ENCODE measurements at places on chromosomes 4 and X.

DNA sequence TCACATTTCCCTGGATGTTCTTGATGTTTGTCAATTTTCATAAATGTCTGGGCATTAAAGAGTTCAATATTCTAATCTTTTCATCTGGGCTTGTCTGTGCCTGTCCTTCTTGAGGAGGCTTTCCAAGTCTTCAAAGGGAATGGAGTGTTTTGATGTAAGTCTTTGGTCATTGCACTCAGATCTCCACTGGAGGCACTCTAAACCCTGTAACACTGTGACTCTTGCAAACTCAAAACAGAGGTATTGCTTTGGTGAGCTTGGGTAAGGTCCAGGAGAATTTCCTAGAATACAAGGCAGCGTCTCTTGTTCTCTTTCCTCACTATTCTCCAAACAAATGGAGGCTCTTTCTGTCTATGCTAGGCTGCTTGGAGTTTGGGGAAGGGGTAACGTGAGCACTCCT is 1118.1 kb upstream of the PABPC4L start:
- no peak for DNase-seq

- no peak for DNase-seq
These were observed 139.4 kb upstream of the BOD1L1 start for GRCh38 chr4:13766761-13767540.

DNA sequence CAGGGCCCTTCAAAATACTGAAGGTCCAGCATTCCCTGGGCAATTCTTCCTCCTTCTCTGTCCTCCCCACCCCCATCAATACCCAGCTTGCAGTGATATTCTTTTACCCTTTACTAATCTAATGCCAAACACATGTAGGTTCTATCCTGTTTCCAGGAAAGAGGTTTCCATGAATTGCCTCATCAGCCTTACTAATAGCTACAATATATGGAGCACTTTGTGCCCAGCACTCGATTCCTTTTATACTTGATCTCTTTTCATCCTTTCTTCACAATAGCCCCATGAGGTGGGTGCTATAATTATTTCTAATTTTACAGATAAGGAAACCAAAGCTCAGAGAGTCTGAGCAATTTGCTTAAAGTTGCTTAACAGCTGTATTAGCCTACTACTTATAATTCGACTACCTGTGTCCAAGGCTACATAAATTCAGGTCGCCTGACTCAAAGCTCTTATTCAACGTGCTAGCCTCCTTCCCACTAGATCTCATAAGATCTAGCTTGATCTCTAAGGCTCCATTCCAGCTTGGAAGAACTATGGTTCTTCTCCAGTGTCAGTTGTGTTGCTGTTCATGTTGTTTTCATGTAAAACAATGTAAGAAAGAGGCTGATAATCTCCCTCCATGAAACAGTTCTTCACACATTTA is 229.6 kb upstream of the PGRMC2 start:
- no peak for DNase-seq

- DNase-seq = no peak
These were observed 103.6 kb downstream of the AREG start for GRCh38 chr4:74548561-74548960.

GRCh38 chr4:118915468-118915867 is 26.8 kb downstream of the SYNPO2 start:
- no peak for DNase-seq

DNA sequence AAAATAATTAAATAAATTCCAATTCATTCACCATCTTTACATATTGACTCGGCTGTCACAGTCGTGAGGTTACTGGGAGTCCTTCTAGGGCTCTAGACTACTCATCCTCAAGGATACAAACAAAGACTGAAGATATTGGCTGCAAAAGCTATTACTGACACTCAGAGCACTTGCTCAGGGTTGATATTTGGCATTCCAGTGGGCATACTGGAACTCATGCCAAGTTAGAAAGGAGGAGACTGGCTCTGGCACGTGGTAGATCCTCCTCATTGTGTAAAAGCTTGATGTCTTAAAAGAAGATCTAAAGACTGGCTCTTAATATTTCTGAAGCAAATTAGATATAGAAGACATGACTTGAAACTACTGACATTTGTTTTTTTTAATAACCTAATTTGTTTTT is 172.7 kb downstream of the GPM6A start:
- DNase-seq = no peak

- no peak for DNase-seq
These were observed 9.2 kb downstream of the PDE6B start for GRCh38 chr4:634599-634985.

DNA sequence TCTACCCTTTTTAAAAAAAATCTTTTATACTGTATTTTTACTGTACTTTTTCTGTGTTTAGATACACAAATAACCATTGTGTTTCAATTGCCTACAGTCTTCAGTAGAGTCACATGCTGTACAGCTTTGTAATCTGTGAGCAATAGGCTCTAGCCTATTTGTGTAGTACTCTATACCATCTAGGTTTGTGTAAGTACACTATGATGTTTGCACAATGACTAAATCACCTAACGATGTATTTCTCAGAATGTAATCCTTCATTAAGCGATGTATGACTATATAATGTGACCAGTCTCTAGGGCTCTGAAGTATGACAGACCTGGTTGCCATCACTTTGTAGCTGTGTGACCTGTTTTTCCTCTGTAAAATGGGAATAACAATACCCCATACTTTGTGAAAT is 14.2 kb upstream of the DCAF4L1 start:
- DNase-seq = no peak

DNA sequence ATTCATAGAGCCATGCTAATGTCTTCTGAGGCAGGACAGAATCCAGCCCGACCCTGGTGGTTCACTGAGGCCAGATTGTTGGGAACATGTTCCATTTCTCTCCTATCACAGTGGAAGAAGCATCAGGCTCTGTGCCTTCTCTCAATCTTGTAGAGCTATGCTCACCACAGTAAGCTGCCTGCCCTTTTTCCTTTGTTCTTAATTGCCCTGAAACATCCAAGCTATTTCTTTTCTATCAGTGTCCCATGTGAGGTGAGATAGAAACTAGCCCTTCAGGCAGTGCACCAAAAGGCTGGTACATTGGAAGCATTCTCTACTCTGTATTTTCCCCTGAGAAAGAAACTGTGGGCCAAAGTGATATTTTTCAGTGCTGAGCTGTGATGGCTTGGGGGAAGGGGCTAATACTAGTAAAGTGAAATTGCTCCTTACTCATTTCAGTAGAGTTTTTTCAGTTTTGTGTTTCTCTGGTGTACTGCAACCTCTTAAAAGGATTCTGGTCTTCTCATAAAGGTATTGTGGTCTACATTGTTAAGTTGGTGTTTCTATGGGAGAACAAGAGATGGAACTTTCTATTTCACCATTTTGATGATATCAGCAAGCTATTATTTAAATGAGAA is 611.2 kb downstream of the RPA4 start:
- no peak for DNase-seq

DNA sequence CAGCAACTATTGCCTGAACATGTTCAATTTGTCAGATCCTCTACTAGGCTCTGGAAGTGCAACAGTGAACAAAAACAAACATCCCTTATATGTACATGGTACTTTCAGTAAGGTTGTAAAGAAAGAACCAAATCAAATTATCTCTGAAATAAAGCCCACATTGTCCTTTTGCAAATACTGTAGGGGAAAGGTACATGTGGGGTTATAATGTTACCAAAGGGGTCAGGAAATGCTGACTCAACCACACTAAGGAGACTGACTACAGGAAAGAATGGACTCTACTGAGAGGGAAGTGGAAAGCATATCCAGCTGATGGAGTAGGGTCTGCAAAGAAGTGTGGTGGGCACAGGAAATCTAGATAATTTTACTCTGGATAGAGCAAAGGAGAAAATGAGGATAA is 61.5 kb downstream of the PCDH18 start:
- DNase-seq = no peak

DNA sequence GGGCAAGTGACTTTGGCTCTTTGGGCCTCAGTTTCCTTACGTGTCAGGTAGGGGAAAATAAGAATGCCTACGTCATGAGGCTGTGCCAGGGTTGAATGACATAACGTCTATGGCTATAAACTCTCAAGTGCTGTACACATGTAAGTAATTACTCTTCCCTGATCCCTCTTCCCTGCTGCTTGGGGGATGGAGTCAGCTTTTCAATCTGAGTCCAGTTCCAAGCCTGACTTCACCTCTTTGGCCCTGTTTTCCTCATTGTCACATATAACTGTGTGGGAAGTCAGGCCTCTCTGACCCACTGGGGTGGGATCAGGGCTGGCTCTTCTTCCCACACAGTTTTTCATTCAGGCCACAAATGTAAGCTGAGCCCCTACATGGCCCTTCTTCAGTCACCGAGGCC is 11.4 kb upstream of the CITED1 start:
- DNase-seq = no peak

DNA sequence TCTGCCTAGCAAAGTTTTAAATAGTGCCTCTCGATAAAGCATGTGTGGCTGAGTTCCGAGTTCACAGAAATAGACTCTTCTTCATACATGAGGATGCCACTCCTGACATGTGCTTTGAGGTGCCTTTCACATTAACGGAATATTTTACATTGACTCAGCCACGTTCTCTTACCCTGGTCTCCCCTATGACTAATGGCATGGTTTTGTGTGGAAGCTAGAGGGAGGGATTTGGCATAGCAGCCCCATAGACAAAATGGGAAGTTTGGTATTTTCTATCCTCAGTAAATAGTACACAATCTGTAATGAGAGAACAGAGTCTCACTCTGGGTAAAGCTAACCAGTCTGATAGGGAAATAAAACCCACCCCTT is 68.9 kb downstream of the PCDH19 start:
- no peak for DNase-seq

DNA sequence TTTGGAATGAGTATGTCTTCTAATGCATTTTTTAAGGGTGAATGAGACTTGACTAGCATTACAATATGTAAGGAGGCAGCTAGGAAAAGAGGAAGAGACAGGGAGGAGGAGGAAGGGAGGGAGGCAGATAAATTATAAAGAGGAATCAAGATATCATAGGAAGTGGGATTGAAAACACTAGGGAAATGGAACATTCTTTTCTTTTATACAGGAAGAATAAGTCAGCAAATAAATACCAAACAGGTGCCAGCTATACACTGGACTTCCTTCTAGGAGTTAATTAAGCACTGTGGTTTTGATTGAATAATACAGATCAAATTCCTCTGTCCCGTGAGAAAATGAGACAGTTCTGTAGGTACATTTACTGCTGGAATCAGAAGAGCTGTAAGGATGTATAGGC is 78.6 kb downstream of the PACRGL start:
- no peak for DNase-seq

DNA sequence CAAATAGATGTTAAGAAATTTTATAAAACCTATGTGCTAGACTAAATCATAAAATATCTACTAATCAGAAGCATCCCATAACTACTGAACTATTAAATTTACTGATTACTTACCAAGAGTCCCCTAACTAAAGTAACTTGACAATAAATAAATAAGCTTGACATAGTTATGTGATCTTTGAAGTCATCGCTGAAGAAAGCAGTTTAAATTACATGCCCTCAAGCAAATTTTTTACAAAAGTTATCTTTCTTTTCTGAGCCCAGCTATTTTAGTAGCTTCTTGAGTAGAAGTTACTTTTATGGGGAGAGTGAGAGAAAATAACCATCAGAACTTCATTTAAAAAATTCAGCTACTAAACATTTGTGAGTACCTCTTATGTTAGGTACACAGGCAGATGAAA is 150.9 kb upstream of the FAM241A start:
- DNase-seq = no peak

- DNase-seq = no peak
These were observed 1364.4 kb downstream of the STIM2 start for GRCh38 chr4:28225050-28225449.

DNA sequence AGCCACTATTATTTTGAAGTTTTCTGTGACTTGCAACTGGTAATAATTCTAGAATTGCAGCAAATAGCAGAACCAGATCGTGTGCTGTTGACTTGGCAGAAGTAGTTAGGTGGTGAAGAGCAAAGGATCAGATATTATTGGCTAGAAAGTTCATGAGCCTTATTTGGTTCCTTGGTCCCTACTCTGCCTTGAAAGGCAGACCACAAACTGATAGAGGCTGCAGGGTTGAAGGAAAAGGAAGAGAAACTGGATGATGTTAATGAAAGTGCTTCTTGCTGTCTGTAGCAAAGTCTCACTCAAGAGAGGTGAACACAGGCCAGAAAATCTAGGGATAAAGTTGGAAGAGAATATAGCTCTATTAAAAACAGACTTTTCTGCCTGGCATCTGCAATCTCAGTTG is 41.2 kb upstream of the RNF150 start:
- DNase-seq = no peak

- DNase-seq = no peak
These were observed 3.1 kb downstream of the MID1IP1 start for GRCh38 chrX:38804432-38804681.

DNA sequence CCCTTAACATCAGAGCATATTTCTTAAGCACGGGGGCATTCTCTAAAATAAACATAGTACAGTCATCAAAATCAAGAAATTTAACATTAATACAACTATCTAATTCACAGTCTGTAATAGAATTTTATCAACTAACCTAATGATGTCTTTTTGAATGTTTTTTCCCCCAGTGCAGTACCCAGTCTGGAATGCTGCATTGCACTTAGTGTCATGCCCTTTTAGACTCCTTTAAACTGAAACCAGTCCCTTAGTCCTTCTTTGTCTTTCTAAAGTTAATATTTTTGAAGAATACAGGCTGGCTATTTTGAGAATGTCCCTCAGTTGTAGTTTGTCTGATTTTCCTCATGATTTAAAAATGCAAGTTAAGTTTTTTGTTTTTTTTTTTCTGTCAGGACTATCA is 9.5 kb downstream of the ENPEP start:
- no peak for DNase-seq

- no peak for DNase-seq
These were observed 6.8 kb downstream of the PDS5A start for GRCh38 chr4:39970671-39971640.

GRCh38 chr4:113973345-113973744 is 6.1 kb downstream of the ARSJ start:
- DNase-seq = no peak

DNA sequence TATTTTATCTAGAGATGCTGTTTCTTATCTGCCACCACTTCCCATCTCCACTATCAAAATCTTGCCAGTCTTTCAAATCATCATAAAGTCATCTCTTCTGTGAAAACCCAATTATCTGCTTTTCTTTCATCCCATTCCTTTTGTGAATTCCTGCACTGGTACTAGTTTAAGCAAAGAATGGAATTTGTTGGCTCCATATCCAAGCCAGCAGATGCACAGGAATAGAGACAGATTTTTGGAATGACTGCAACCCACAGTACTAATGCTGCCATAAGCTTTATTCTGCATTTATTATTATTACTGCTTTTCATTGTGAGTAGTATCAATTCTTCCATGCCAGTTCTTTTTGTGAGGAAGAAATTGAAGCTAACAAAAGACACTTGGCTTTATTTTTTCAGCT is 616.7 kb downstream of the RAPGEF2 start:
- no peak for DNase-seq

DNA sequence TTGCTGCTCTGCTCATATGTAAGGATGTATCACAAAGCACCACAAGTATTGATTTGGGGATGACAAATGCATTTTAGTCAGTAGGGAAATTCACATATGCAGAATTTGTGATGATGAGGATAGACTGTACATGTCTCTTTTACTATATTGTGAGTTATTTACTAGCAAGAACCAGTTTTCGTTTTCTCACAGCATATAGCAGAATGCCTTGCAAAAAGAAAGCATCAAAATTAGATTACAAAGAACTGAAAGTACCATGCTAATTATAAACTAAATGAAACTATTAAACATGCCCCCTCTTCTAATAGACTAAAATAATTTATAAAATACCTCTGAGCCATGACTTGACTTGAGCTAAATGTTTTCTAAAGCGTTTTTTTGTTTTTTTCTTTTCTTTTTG is 20.1 kb downstream of the TNIP3 start:
- no peak for DNase-seq
